ENCODE measurements at places on chromosomes 12 and 14.

DNA sequence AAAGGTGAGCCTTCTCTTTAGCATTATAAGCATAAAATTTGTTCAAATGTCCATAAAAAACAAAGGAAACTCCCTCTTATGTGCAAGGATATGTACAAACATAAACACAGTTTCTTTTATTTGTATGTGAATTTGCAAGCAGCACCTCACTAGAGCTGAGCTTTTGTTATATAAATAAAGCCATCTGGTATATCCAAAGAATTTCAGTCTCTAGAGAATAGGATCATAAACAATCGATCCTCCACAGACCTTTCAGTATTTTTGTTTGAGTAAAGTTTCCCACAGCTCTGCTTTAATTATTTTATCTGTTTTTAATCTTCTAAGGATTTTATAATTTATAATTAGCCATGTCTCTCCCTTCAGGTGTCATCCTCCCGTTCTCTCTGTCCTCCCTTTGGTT lies 89.2 kb downstream of the OTOGL start:
- DNase-seq, result no peak

DNA sequence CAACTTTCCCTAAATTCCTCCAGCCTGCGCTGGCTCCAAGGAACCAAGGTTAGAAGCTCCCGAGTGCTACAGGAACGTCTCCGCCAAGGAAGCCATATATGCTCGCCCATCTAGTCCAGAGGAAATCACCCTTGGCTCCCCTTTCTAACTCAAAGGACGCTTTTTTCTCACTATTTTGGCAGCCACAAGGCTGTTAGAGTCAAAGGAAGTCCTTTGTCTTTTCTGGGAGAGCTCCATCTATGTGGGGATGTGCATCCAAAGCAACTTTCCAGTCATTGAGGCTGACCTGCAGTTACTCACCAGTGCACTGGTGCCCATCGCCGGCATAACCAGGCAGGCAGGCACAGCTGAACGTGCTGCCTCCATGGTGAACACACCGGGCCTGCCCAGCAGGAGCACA lies 37.6 kb downstream of the RTRAF start:
- DNase-seq, result no peak

- no peak for DNase-seq
Measured at GRCh38 chr14:34338056-34338455, 124.0 kb downstream of the SPTSSA start.

- DNase-seq, result no peak
Measured at GRCh38 chr14:104432611-104433231, 146.8 kb upstream of the C14orf180 start.

GRCh38 chr12:47028981-47029708 lies 50.3 kb upstream of the PCED1B start:
- DNase-seq, result no peak

GRCh38 chr12:127162307-127162706 lies 1104.7 kb upstream of the TMEM132C start:
- DNase-seq, result no peak

DNA sequence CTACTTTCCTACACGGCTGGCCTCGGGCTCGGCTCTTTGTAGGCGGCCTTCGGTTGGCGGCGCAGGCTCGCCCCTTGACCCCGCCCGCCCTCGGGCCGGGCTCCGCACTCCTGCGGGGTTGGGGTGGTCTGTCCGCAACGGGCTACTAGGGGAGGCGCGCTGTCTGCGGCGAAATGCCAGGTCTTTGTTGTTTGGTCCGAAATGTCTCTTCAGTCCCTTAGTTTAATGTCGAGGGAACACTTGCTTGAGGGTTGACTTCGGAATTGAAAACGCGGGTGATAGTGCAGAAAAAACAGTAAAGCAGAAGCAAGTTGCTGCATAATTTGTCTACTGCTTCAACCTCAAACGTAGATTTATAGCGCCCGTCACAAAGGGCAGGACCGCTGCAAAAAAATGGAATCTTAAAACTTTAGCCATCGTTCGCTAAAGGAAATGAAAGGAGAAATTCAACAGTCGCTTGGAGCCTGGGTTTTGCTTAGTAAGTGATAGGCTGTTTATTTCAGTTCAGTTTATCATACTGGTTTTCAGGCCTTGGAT lies 390 bp downstream of the JKAMP start:
- DNase-seq, result peak; percentile 46

DNA sequence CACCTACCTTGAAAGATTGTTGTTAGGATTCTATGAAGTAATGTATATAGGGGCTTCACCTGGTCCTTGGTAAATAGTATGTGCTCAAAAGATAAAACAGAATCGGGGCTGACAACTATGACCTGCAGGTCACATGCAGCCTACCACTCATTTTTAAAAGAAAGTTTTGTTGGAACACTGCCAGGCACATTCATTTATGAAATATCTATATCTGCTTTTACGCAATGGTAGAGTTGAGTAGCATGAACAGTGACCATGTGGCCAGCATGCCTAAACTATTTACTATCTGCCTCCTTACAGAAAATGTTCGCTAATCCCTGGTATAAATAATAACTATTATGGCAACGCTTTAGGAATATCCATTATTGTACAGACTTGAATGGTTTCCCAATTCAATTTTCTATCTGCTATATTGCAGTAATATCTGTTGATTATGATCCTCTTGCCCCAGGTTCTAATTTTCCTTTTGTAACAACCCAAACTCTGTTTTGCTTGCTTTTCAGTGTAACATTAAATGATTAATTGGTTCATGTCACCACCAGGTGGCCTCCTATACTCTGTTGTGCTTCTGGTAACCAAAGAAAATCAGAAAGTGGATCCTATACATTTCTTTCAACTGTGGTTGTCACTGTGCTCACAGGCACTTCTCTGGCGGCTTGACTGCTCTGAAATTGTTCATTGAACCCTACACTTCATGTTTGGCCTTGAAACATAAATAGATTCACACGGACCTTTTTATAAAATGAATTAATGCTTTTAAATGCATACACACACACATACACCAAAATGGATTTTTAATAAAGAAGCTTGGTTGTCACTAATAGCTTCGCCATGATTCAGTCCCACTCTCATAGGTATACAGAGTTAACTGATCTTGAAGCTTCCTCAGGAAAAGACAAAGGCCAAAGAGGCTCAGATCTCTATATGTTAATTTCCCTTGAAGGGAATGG lies 227.7 kb upstream of the NPAS3 start:
- DNase-seq, result no peak

All from GF-D8 (cell line).